ENCODE measurements at places on chromosomes 1 and 21. TPM values are rescaled to one million over a fixed set of nuclear protein-coding genes. Genes with fewer than 3 reads are reported as not detected.
A peak's percentile ranks its signal among the peaks of the same experiment; 100 is the strongest.

Gene PUSL1
- total RNA-seq: 15.9 TPM

DNA sequence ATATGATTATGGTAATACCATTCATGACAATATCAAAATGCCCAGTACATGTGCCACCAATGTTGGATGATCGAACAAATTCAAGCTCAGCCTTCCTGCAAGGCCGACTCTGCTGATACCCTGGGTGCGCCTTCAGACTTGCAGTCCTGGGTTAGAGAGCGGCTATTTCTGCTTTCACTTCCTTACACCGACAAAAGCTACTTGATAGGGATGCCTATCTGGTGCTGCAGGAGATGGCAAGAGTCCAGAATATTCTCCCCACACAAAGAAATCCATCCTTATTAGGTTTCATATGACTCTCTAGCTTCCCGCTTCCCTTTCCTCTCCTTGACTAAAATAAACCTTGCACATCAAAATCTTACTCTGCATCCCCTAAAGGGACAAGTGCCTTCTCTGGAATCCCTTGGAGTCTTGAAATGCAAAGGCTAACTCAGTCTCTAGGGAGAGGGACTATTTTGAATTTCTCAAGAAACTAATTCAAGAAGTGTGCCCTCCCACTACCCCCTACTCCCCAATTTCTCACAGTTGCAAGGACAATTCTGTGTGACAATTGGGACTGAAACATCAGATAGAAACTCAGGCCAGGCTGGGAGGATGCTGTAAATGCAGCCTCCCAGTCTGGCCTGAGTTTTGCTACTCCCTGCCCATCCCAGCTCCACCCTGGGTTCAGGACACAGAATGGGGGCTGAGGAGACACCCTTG is 103.1 kb upstream of the USP24 start:
- no peak for DNase-seq

- no peak for DNase-seq
Observed at GRCh38 chr1:160330119-160330518, 12.9 kb downstream of the COPA start.

DNA sequence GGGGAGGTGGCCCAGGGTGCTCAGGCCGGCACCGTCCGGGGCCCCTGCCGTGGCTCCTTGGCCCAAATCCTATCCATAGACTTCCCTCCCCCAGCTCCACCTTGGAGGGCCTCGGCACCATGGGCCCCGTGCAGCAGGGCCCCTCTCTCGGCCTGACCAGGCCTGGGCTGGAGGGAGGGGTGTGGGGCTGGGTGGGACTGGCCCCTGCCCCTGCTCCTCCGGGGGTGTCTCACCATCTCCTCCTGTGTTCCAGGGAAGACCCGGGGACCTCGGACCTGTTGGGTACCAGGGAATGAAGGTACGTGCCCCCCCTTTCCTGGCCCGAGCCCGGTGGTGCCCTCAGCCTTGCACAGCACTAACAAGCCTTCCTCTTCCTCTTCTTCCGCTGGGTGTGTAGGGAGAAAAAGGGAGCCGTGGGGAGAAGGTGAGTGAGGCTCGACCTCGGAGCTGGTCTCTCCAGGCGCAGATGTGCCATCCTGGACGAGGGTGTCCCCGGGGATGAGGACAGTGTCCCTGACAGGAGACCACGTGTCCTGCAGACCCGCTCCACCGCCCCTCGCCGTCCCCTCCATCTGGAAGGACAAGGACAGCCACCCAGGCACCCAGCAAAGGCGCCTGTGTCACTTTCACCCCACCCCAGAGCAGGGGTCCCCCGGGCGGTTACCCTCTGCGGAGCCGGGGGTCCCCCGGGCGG is 7.9 kb downstream of the COL6A1 start:
- DNase-seq: no peak

Gene OR11L1
- not detected for total RNA-seq

DNA sequence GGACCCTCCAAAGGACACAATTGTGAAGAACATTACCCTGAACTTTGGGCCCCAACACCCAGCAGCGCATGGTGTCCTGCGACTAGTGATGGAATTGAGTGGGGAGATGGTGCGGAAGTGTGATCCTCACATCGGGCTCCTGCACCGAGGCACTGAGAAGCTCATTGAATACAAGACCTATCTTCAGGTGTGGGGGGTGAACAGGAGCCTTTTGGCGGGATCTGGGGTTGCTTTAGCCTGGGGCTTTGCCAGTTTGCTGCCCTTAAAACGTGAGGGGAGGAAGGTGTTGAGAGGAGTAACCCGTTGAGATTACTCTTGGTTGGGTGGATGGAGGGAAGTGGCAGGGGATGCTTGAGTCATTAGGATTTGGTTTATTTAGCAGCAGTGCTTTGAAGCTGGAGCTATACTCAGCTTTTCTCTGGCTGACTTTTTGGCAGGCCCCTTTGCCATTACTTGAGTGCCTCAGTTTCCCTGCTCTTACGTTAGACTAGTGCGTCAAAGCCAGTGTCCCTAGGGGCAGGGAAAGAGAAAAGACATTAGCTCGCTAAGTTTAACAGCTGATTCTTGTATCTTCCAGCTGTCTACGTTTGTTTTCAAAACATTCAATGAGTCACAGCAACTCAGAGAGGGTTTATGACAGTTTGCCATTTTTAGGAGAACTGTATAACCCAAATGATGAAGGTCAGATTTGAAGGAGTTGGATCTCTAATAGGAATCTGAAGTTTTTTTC is 4.4 kb downstream of the NDUFS2 start:
- DNase-seq: no peak

- peak; percentile 51 for DNase-seq
Observed at GRCh38 chr21:18384771-18385170, 18.8 kb downstream of the TMPRSS15 start.

Gene OPRD1
- total RNA-seq: not detected

DNA sequence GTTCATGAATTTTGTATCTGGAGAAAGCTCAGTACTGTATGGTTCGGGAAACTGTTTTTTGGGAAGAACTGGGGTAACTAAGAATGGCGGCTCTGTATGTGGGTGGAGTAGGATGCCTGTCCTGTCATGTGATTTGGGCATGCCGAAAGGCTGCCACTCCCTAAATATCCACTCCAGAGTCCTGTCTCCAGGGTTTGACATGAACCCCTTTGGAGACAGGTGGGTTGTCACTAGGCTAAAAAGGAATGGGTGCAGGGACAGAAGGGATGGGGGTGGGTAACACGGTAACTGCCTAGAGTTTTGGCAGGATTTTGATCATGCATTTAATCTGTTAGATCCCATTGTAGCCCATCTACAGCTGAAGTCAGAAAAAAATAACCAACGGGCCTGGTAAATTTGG is 150.1 kb downstream of the KCNJ6 start:
- no peak for DNase-seq

Gene NOL9
- 62.3 TPM for total RNA-seq

Gene SYT11
- 0.14 TPM for total RNA-seq

DNA sequence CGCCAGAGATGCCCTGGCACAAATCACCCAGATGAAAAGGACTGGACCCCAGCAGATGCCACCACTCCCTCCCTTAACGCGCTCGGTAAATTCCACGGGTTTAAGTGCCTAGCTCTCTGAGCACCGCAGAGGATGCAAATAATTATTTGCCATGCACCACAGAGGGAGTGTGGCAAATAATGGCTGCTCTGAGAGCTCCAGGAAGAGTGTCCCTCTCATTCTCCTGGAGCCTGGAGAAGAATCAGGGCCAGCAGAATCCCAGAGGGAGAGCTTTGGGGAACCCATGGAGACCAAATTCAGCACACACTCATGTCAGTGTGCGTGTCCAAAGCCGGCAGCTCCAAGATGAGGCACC is 667 bp downstream of the HHIPL2 start:
- DNase-seq: no peak

DNA sequence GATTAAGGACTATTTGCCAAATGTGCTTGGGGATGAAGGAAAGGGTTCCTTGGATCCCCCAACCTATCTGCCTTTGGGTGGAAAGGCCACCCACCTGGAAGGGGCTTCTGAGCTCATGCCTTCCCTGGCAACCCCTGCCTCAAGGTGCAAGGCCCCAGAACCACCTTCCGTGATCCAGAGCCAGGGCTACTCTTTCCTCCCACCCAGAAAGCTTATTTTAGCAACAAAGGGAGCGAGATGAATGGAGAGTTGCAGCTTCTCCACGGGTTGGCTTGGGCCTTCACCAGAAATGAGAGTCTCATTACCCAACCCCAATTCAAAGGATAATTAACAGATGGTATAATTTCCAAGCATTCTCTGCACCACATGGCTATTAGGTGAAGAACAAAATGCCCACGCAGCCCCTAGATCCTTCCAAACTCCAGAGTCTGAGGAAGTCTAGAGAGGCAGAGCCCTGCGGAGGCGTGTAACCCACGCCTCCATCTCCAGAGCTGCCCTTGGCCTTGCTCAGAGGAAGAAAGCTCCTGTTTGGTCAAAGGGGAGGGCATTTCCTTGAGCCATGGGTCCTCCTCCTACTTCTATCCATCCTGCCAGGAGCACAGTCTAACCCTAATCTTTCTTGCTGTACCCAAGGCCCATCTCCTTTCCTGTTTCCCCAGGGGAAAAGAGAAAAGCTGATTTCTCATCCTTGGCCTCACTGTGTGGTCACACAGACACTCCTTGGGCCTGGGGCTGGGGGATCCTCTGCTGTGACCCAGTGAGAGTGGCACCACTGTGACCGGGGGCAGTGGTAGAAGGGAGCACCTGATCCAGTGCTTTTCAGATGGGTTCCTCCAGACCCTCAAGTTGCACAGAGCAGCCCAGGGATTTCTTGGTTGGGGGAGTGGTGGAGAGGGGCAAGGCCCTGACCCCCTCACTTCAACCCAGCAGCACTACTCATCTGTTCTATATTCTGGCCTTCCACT is 1.7 kb upstream of the CELSR2 start:
- no peak for DNase-seq

DNA sequence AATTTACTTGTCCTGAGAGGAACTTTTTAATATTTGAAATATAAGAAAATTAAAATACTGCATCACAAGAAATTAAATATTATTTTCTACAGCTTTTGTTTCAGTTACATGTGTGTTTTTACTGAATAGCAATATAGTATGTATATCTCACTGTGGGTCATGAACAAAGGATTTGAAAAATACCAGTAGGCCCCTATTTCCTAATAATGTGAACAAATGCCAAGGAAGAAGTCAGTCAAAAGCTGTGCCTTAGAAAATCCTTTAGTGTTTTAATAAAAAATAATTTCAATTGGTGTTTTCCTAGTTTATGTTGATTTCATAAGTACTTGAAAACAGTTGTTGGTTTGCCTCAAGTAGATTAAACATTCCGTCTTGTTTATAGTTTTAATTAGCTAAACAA is 46.7 kb downstream of the SMYD3 start:
- no peak for DNase-seq

DNA sequence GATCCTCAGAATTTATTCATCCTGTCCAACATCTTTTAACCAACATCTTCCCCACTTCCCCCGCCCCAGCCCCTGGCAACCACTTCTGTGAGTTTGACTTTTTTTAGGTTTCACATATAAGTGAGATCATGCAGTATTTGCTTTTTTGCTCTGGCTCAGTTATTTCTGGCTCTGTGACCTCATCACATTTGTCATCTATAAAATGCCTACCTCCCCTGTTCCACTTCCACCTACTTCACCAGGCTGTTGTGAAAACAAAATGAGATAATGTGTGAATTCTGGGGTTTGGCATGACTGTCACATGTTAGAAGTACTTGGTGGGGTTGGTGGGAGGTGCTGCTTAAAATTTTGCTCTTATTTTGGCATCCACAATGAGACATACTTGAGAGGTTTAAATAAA is 18.4 kb downstream of the HHAT start:
- no peak for DNase-seq

Gene LRRC71
- total RNA-seq: not detected

- DNase-seq: no peak
Observed at GRCh38 chr1:203742436-203742835, 22.5 kb upstream of the LAX1 start.

Gene TNFRSF25
- 33.7 TPM for total RNA-seq

DNA sequence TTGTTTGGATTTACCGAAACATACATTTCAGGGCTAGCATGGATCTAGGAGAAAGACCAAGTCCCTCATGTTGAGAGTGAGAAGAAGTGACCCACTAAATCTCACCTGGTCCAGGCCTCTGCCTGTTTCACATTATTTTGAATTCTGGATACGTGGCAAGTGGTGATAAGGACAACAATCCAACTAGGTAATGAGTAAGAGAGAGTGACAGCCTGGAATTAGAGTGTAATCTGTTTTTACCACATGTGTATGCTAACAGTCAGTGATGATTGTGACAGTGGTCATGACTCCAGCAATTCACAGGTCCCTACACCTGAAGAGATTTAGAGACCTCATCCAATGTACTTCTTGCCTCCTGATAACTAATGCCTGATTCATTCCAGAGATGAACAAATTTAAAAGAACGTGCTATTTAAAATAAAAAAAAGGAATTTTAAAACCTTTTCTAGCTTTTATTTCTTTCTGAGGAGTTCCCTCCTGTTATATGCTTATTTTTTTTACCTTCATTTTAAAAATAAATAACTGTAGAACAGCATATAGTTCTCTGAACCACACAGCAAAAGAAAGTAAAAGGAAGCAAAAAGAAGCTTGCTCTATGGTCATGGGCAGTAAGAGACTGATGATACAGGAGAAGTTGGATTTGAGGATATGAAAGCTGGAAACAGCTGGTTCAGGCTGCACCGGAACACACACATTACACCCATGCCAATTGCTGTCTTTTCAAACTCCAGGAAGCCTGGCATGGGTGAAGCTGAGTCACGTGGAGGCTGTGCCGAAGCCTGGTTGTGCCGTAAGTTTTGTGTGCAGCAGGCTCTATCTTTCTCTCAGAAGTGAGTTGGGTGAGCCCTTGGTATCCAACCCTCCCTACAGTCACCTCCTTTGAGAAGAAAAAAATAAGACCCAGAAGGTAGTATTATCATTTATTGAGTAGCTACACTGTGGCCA is 14.7 kb downstream of the C1orf116 start:
- DNase-seq: peak; percentile 89

DNA sequence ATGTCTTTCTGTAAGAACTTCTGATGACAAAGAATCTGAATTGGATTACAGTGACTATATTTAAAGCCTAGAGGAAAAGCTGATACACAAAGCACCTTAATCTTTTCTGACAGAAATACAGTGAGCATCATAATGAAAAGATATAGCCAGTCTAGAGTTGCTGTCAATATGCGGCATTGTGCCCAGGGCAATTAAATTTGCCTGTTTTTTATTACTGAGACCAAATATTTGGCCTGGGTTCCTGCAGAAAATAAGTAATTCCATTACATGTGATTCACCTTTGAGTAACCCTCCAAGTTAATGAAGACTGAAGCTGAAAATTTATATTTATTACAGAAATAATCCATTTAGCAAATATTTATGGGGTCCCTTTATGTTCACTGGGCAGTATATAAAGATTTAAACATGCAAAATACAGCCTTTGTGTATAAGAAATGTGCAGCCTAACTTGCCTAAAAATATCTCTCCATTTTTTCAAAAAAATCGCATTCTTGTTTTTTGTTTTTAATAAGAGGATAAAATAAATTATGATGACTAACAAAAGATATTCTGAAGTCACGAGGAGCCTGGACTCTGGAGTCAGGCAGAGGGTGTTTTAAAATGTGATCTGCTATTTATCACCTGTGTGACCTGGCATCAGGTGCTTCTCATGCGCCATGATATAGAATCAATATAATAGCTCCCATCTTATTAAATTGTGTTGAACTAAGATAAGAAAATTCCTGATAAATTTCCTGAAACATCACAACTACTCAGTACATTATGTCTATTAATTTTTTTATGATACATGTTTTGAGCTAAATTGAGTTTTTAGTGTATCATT is 83.6 kb downstream of the SGIP1 start:
- DNase-seq: no peak

GRCh38 chr21:16216288-16216962 is 486.6 kb downstream of the USP25 start:
- no peak for DNase-seq

Data from MCF 10A (cell line).